ENCODE measurements at places on chromosomes 4 and X.

DNA sequence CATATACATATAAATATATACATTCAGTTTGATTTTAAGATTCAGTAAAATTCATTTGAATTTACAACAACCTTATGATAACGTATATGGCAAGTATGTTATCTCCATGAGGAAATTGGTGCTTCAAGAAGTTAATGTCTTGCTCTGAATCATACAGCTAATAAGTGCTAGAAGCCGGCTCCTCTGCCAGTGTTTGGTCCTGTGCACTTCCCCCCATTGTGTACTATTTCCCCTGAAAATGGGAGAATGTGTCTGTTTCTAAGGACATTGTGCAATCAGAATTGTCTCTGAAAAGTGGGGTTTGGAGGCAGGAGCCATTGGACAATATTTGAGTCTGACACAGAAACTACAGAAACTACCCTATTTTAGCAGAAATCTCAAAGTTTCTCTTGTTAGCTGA, 135.9 kb downstream of the CPE start:
- no peak for DNase-seq

DNA sequence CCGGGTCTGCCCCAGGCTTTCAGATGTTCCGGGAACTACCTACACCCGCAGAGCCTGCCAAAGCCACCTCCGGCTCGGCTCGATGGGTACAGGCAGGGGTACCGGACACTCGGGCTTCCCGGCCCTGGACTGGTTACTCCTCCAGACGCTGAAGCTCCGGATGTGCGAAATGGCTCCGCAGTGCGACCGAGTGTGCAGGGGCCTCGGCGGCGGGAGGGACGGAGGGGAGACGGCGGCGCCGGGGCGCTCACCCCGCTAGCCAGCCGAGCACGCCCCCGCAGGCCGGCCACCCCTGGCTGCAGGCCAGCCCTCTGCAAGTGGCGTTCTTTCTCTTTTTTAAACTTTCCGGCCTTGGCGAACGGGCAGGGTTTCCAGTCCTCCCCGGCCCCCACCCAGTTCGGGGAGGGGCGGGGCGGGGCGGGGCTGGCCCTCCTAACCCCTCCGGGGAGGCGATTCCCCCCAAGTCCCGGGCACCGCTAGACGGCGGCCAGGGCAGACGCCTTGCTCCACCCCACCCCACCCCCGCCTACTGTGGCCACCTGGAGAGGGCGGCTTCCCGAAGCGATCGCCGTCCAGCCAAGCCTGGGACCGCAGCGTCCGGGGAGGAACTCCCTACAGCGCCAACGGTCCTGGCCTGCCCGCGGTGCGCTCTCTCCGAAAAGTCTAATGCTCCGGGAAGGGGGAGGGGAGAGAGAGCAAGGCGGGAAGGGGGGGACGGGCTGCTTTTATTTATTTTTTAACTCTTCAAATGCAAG, 7.5 kb downstream of the BCOR start:
- DNase-seq: no peak

- no peak for DNase-seq
Measured at GRCh38 chr4:123682931-123683330, 286.3 kb downstream of the SPRY1 start.

DNA sequence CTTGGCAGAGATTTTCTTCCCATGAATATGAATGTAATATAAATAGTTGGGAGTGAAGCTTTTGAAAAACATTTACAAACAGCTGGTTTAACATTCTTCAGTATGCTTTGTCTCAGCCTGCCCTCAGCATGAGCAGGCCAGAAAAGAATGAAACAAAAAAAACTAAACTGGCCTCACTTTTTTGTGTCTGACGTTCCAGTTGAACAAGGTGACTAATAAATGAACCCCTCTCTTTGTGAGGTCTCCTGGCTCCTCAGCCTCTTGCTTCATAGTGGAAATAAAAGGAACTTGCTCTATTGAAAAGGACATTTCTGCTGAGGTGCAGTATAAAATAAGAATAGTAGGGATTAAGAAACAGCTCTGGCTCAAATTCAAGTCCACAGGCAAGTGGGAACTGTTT, 9.4 kb downstream of the CHST7 start:
- no peak for DNase-seq

DNA sequence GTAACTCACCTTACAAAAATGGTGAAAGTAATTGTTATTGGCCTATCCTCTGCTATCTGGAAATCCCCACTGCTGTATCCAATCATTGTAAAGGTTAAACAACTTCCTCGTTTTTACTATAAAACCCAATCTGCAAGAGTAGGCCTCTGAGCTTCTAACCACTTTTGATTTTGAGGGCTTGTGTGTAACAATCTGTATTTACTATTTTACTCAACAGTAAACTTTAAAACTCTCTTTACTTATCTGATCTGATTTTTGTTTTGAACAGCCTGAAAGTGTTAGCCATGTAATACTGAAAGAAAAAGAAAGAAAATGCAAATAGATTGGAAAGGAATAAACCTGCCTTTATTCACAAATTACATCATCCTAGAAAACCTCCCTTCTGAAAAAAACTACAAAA, 63.1 kb downstream of the SLC10A7 start:
- no peak for DNase-seq
